ENCODE measurements at places on chromosomes 3 and 15. TPM values are rescaled to one million over a fixed set of nuclear protein-coding genes. Genes with fewer than 3 reads are reported as not detected.
A peak's percentile ranks its signal among the peaks of the same experiment; 100 is the strongest.

DNA sequence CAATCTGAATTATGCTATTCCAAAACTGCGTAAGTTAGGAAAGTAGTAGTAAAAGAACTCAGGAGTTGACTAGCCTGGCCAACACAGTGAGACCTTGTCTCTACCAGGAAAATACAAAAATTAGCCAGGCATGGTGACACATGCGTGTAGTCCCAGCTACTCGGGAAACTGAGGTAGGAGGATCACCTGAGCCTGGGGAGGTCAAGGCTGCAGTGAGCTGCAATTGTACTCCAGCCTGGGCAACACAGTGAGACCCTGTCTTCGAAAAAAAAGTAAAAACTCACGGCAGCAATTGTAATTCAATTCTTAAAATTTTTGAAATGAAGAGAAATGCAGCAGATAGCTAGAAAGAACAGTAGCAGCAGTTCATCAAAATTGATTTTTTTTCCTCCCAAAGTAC lies 9.7 kb downstream of the GABPB1 start:
- DNase-seq, result no peak
- no peak overlapping the region for H3K4me3 ChIP-seq
- no peaks in the 10 kb centered on the region for H3K27me3 ChIP-seq
- no peak overlapping the region for H3K27ac ChIP-seq
- peaks cover 20% of the 10 kb centered on the region for H3K4me1 ChIP-seq

ITIH3 gene
- total RNA-seq, result 0.52 TPM

GRCh38 chr3:6578526-6578925 lies 282.4 kb upstream of the GRM7 start:
- no peaks in the 10 kb centered on the region for H3K36me3 ChIP-seq
- no peaks in the 10 kb centered on the region for H3K4me1 ChIP-seq
- H3K27me3 ChIP-seq, result no peaks in the 10 kb centered on the region
- no peak overlapping the region for H3K4me3 ChIP-seq

- peaks cover 6% of the 10 kb centered on the region for H3K36me3 ChIP-seq
- DNase-seq, result no peak
- no peak overlapping the region for H3K4me3 ChIP-seq
Observed at GRCh38 chr3:66898155-66898554, 100.0 kb upstream of the KBTBD8 start.

DNA sequence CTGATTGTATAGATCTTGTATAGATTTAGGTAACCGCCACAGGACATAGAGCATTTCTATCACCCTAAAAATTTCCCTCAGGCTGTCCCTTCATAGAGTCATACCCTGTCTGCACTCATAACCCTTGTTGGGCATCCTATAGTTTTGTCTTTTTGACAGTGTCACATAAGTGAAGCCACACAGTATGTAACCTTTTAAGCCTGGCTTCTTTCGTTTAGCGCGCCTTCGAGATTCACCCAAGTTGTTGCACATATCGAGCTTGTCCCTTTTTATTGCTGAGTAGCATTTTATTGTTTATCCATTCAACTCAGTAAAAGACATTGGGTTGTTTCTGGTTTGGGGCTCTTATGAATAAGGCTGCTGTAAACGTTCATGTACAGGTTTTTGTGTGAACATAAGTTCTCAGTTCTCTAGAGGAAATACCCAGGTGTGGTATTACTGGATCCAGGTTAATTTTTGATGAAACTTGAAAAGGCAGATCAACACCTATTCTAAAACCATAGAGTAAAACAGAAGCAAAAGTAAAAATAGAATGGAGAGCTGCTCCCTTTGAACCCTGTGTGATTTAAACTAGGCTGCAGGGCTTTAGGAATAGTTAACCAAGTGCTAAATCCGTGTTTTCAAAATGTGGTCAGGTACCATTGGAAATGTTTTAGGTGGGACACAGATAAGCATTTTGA lies 49.5 kb downstream of the CD86 start:
- H3K27ac ChIP-seq, result no peak overlapping the region
- no peaks in the 10 kb centered on the region for H3K36me3 ChIP-seq
- H3K4me1 ChIP-seq, result no peaks in the 10 kb centered on the region
- no peak overlapping the region for H3K4me3 ChIP-seq
- no peak for DNase-seq
- H3K27me3 ChIP-seq, result peaks cover 10% of the 10 kb centered on the region

HRH1 gene
- total RNA-seq, result 8.4 TPM

DNA sequence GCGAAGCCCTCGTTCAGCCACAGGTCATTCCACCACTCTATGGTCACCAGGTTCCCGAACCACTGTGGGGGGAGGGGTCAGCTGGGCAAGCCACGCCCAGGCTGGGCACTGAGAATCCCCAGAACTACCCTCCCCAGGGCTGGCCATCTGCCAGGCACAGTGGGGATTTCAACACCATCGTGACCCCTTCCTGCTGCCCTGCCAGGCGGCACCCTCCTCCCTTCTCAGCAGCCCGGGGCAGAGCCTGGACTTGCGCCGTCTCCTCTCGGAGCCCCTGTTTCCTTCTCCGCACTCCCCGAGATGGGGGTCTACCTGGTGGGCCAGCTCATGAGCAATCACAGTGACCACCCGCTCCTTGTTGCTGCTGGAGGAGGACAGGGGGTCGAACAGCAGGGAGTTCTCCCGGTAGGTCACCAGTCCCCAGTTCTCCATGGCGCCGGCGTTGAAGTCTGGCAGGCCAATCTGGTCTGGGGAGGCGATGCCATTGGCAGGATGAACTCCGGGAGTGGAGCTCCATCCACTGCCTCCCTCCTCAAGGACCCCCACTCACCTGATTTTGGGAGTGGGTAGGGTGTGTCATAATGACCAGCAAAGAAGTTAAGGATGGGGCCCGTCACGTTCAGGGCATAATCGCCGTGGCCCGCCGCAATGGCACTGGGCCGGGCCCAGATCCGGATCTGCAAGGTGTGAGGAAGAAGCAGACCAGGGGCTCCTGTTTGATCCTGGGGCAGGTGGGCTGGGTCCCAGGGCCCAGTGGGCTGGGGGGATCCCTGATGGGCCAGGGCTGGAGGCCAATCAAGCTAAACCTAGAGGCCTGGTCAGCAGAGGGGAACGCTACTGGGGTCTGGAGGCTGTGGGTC lies 10.5 kb downstream of the ANPEP start:
- peak overlapping the region; percentile 48 for H3K27ac ChIP-seq
- no peak overlapping the region for H3K4me3 ChIP-seq
- no peak for DNase-seq
- H3K27me3 ChIP-seq, result peaks cover 1% of the 10 kb centered on the region
- peaks cover 27% of the 10 kb centered on the region for H3K36me3 ChIP-seq
- H3K4me1 ChIP-seq, result peaks cover 23% of the 10 kb centered on the region

DNA sequence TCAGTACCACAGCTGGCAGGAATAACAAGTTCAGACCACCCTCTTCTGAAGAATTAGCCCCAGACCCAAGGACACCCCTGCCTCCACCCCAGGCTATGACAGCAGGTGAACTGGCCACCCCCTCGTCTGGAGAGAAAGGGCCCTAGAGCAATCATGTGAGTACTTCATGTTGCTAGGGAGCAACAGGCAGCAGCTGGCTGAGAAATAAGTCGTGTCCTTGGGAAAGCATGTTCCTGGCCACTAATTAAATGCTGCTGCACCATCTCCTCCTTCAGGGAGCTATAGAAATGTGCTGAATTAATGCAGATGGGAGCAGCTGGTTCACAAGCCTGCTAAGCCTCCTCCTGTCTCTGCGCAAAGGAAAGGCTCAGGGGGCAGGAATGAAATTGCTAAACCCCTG lies 31.5 kb downstream of the MRPS11 start:
- H3K4me1 ChIP-seq, result no peaks in the 10 kb centered on the region
- H3K4me3 ChIP-seq, result no peak overlapping the region
- no peak overlapping the region for H3K27ac ChIP-seq
- no peak for DNase-seq
- H3K27me3 ChIP-seq, result peaks cover 3% of the 10 kb centered on the region

- peaks cover 41% of the 10 kb centered on the region for H3K4me1 ChIP-seq
- H3K36me3 ChIP-seq, result peaks cover 18% of the 10 kb centered on the region
Observed at GRCh38 chr3:18098960-18099587, 326.1 kb downstream of the SATB1 start.

NPAP1 gene
- not detected for total RNA-seq

- H3K27me3 ChIP-seq, result no peaks in the 10 kb centered on the region
- H3K4me3 ChIP-seq, result no peak overlapping the region
- peak; percentile 45 for DNase-seq
Observed at GRCh38 chr15:52078876-52079700, 33.5 kb downstream of the BCL2L10 start.

STAC gene
- not detected for total RNA-seq

- peaks cover 1% of the 10 kb centered on the region for H3K27me3 ChIP-seq
- H3K4me1 ChIP-seq, result peaks cover 71% of the 10 kb centered on the region
- H3K36me3 ChIP-seq, result peaks cover 64% of the 10 kb centered on the region
- H3K4me3 ChIP-seq, result peak overlapping the region; percentile 64
- H3K27ac ChIP-seq, result peak overlapping the region; percentile 97
Observed at GRCh38 chr3:124845406-124845805, 41.8 kb downstream of the ITGB5 start.

C3orf49 gene
- total RNA-seq, result not detected

GRCh38 chr3:84125201-84125721 lies 833.5 kb upstream of the CADM2 start:
- H3K36me3 ChIP-seq, result no peaks in the 10 kb centered on the region
- H3K27ac ChIP-seq, result no peak overlapping the region
- no peaks in the 10 kb centered on the region for H3K4me1 ChIP-seq
- H3K4me3 ChIP-seq, result no peak overlapping the region
- DNase-seq, result no peak
- no peaks in the 10 kb centered on the region for H3K27me3 ChIP-seq
